Upper lobe of left lung (tissue), 6 donors: ENCODE measurements at places on chromosomes 12 and 14.

- no peak for DNase-seq
These were observed 136.6 kb downstream of the FGD4 start for GRCh38 chr12:32536000-32536345.

DNA sequence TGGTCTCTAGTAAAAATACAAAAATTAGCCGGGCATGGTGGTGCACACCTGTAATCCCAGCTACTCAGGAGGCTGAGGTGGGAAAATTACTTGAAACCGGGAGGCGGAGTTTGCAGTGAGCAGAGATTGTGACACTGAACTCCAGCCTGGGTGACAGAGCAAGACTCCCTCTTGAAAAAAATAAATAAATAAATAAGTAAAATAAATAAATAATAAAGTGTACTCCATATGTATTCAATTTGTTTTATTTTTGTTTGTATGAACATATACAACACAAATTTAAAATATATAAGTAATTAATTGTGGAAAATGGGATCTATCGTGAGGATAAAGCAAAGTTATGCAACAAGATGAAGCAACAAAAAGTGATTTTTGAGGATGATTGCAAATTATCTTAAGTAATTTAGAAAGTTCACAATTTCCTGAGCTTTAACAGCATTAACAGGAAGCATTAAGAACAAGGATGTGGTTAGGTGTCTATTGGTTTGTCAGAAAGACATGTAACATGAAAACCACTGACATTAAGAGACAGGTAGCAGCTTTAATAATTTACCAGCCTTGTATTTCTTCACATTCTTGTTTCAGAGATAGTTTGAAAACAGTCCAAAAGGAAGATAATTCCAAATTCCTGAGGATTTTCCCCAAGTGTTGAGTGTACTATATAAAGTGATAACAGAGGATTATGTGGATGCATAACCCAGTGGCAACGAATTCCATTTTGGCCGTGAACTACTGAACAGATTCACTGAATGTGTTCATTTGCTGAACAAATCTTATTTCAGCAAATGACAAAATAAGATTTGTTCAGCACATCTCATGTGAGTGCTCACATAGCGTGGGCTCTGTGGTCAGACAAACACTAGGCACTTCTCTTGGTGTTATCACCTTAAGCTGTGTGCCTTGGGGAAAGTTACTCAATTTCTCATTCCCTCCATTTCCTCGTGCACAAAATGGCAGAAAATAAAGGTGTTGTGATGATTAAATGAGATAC is 68.6 kb upstream of the RESF1 start:
- no peak for DNase-seq

DNA sequence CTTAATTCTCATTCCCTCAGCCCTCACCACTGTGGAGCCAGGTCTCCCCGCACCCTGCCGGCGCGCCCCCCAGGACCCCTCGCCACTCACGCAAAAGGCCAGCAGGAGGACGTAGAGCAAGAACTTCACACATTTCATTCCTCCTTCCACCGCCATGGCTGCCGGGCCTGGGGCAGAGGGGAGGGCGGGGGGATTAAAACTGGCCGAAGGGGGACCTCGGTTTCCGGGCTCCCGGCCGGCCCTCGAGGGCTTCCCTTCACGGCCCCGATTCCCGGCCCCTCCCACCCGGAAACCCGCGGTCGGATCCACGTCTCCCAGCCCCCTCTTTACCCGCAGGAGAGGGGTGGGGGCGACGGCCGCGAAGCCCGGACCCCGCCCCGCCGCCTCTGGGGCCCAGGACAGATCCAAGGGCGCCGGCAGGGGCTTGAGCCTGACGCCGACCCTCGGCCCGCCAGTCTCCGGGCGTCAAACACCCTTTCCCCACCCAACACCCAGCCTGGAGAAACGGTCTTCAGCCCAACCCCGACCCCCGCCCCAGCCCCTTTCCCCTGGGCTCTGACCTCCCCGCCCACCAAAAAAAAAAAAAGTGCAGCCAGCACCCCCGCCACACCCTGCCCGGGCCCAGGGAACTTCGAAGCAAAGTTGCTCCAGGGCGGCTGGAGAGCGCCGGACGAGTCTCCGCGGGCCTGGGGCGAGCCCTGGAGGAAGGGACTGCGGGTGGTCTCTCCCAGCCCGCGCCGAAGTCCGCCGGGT is 447 bp downstream of the CD63 start:
- DNase-seq, result peak; percentile 83

DNA sequence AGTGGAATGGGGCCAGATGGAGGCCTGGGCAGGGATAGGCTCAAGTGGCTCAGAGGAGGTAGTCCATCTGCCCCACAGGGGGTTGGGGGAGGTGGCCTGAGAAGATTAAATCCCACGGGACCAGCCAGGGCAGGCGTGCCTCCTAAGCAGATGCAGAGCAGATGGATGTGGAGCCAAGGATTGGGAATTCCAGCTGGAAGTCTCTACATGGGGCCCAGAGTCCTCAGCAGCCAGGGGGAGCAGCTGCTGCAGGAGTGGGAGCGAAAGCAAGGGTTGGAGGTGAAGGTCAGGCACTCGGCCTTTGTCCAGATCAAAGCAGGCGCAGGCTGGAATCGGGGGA is 42.4 kb upstream of the VRK1 start:
- DNase-seq, result no peak

- DNase-seq, result peak; percentile 40
These were observed 339.0 kb downstream of the TMEM121 start for GRCh38 chr14:105865266-105865903.

GRCh38 chr14:54189748-54190354 is 207.0 kb upstream of the CDKN3 start:
- no peak for DNase-seq

- no peak for DNase-seq
These were observed 16.4 kb downstream of the ZNF410 start for GRCh38 chr14:73903028-73903427.

DNA sequence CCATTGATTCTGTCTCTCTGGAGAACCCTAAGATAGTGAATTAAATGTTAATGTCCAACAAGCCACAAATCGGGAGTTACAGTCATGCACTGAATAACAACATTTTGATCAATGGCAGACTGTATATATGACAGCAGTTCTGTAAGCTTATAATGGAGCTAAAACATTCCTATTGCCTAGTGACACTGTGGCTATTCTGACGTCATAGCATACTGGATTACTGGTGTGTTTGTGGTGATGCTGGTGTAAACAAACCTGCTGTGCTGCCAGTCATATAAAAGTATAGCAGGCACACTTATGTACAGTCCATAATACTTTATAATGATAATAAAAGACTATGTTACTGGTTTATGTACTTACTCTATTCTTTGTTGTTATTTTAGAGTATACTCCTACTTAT is 56.7 kb upstream of the BICD1 start:
- DNase-seq, result no peak

- peak; percentile 76 for DNase-seq
These were observed 23.6 kb downstream of the ABCB9 start for GRCh38 chr12:122942637-122943036.

DNA sequence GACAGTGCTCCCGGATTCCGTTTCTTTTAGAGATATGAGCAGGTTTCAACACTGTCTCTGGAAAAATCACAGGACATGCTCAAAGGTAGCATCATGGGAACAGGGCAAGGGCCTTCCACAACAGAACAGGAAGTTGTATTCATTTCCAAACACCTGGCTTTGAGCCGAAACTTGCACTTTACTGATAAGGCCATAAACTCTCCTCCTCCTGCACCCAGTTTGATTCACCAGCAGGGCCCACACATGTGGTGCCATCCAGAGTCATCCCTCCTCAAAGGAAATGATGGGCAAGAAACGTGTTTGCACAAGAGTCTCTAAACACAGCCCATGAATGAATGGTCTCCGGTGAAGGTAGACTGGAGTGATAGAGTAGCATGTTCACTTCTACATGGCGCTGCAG is 268.4 kb upstream of the FKBP4 start:
- DNase-seq, result no peak

DNA sequence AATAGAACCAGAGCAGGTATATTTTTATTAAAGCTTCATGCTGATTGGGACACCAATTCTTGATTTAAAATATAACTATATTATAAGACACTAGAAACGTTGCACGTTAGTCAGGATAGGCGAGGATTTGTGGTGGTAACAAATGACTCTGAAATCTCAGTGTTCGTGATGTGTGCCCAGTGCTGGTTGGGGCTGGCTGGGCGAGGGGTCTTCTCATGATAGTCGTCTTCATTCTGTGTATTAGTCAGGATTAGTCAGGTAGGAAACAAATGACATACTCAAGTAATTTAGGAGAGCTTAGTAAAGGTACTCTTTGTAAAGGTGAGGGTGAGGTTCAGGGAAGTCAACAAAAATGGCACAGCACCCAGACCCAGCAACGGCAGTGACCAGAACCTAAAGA is 73.9 kb upstream of the HIF1A start:
- DNase-seq, result no peak

- no peak for DNase-seq
These were observed 28.4 kb downstream of the SLC7A8 start for GRCh38 chr14:23154964-23155587.

DNA sequence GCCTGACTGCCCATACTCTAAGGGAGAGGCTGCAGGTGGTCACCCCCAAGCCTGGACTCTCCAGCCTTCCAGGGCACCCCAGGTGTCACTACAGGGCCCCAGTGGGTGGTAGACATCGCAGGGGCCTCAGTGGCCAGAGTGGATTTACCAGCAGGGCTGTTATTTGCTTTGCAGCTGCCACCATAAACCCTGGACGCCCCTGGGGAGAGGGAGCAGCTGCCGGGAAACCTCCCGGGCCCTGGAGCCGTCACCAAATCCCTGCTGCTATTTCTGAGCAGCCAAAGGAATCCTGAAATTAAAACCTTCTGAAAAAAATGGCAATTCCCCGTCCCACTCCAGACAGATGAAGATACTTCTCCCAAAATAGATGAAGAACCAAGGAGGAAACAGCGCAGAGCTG is 13.9 kb downstream of the TMEM119 start:
- no peak for DNase-seq

DNA sequence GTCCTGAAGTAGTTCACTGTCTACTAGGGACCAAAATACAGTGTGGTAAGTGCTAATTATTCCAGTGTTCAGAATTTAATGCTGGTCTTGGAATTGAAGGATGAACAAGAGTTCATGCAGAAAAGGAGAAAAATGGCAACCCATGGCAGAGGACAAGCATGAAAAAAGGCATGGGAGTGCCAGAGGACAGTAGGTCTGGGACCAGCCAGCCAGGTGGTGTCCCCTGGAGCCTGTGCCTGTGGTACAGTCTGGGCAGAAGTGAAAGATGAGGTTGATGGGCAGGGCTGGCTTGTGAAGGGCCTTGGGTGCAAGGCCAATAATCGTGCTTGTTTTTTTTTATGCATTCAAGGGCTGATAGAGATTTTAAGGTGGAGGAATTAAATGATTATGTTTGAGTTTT is 21.0 kb downstream of the C12orf75 start:
- no peak for DNase-seq

GRCh38 chr12:122311696-122312095 is 45.4 kb upstream of the VPS33A start:
- no peak for DNase-seq

DNA sequence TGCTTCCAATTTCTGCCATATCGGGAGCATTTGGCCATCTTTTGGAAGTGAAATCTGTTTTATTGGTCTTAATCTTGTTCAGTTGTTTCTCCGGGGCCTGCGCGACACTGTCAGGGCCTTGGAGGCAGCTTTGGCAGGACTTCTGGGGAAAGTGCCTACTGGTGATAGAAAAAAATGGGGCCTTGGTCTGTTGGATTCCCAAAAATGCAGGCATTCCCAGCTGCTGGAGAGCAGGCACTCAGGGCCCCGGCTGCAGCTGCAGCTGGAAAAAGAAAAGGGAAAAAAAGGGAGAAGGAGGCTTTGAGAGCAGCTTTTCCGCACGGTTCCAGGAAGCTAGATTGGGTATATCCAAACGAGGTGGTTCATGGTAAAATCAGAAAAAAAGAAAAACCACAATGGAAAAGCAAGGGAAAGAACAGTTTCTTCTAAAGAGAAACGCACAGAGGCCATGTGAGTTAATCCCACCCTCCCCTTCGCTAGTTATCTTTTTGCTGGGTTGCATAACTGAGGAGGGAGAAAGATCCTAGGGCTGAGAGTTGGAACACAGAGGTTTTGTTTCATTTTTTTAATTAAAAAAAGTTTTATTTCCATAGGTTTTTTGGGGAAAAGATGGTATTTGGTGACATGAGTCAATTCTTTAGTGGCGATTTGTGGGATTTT is 134.7 kb upstream of the RFLNA start:
- no peak for DNase-seq

DNA sequence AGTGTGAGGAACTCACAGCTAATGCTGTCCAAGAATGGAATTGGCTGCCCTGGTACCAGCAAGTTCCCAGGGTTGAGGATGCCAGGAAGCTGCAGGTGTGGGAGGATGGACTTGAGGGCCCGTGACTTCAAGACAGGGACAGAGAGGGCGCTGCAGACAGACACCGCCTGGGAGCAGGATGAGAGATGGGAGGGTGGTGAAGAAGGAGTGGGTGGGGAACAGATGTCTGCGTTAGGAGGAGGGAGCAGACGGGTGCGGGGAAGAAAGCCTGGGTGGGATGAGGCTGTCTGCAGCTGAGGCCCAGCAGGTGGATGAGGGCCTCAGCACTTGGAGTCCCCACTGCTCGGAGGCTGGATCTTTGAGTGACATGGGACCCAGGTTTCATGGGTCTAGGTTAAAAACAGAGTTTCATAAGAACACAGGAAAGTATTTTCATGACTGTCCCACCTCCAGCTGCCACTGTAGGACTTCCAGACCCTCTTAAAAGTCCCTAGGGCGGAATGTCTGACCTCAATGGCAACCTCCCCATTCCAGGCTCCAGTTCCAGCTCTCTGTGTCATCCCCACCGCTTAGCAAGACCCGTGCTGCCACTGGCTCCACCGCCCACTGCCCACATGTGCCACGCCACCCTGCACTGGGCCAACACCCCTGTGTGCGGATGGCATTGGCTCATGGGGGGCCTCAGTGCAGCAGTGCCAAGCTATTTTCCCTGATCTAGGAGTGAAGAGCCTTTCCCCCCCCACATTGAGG is 70.3 kb upstream of the SCN8A start:
- DNase-seq, result no peak

DNA sequence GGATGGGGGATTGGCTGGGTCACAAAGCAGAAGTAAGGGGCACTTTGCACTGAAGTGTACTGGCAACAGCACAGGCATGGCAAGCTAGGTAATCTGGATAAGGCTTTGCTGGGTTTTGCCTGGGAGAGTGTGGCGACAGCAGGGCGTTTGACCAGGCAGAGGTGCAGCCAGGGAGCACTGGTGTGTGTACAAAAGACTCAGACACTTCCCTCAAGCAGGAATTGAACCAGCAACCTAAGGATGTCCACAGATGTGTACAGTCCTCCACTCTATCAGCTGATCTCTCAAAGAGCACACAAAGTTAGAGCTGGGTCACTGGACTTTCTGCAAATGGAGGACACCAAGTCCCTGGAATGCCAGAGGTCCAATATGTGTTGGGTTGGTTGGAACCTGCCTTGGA is 15.4 kb upstream of the RNASE4 start:
- no peak for DNase-seq

DNA sequence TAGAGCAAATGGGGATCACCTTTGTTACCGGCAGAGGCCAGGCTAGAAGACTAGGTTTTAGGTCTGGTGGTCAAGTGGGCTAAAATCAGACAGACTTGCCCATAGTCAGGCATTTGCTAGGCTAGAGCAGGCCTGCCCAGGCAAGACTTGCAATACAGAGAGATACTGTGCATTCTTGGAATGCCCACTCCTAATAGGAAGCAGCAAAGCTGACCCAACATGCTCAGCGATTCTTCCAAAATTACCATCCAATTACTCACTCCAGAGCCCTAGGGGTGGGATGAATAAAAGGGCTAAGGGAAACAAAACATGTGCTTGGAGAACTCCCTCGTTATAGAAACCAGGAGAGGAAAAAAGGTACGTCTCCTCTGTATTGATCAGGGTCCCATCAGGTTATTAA is 187.8 kb upstream of the AMIGO2 start:
- DNase-seq, result no peak
